ENCODE measurements at places on chromosomes 13 and 19.
A peak's percentile ranks its signal among the peaks of the same experiment; 100 is the strongest.

- DNase-seq: no peak
These were observed 172.5 kb upstream of the SLITRK5 start for GRCh38 chr13:87498681-87499080.

DNA sequence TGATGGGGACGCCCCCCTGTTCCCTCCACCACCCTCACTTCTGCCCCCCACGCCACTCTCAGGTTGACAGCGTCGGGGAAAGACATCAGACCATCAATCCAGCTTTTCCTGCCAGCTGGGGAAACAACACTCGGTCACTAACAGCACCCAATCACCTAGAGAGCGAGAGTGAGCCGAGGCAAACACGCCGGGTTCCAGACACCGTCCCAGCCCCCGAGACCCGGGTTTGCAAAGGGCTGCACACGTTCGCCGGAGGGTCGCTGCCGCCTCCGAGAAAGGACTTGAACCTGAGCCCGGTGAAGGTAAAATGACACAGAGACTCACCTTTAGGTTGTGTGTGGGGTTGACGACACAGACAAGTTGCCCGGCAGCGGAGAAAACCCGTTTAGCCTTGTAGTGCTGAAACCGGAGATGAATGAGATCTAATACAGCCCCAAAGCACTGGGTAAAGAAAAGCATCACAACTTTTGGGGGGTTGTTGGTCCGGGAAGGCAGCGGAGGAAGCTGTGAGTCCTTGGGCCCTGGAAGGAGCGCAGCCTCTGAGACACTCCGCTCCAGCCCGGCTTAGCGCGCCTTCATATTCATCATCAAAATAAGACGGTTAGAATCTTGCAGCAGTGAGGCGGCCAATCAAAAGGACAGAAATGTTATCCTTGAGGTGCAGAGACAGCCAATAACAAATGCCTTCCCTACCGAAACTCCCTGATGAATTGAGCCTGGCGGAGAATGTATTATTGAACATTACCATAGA, at the start of gene SIAH3:
Gene SIAH3 (minus strand): TSS at position 583 of the 751 bp plus-strand sequence. CDS start 124 bp downstream, at position 459.
- DNase-seq: peak; percentile 76

DNA sequence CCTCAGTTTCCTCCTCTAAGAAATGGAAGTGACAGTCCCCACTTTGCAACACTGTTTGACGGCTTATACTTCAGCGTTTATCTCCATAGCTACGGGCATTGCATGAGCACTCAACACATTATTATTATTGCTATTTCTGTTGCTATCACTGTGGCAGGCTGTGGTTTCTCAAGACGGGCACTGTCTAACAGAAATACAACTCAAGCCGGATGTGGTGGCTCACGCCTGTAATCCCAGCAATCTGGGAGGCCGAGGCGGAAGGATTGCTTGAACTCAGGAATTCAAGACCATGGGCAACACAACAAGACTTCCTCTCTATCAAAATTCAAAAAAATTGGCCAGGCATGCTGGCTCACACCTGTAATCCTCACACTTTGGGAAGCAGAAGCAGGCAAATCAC, 4.9 kb upstream of the ZSWIM4 start:
- no peak for DNase-seq

DNA sequence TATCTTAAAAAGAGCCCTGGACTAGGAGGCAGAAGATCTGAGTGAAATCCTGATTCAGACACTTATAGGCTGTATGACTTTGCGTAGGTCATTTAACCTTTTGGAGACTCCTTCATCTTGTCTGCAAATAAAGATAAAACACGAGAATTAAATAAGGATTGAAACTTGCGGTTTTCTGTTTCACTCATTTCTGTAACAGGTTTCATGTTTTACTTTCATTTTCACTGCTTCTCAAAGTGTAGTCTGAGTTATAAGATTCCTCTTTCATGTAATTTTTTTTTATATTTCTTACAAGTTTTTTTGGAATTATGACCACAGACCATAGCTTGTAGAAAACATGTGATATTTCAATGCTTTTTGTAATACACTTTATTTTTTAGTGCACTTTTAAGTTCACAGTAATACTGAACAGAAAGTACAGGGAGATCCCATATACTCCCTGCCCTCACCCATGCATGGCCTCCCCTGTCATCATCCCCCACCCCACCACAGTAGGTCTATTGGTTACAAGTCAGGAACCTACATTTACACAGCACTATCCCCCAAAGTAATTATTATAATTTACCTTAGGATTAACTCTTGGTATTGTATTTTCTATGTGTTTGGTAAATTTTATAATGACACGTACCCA, 174.6 kb downstream of the ITGBL1 start:
- DNase-seq: no peak

GRCh38 chr13:46142776-46143175, 37.9 kb upstream of the CPB2 start:
- no peak for DNase-seq

DNA sequence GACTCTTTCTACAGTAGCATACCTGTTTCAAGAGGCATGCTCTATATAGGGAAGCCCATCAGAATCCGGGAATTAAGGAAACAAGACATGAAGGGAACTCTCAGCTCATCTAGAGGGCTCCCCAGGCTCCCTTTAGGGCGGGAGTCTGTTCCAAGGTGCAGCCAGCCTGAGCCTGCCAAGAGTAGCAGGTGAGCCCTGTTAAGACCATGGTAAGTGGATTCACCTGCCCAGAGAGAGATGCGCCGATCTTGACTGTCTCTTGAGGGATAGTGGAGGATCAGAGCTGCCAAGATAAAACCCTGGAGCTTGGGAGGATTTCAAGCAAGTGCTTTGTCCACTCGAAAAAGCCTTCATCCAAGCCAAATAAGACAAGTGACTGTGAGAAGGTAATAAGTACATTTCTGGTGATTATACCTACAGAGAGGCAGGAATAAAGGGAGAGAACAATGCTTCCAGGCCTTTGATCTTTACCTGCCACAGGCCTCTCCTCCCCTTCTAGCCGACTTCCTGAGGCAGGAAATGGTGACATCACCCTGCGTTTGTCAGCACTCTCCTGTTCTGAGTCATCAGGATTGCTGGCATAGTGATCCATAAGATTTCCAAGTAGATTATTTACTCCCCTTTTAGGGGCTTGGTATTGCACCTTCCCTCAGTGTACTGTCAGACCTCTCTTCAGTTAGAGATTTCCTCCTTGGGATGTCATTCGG, 31.5 kb downstream of the KLF5 start:
- DNase-seq: no peak

DNA sequence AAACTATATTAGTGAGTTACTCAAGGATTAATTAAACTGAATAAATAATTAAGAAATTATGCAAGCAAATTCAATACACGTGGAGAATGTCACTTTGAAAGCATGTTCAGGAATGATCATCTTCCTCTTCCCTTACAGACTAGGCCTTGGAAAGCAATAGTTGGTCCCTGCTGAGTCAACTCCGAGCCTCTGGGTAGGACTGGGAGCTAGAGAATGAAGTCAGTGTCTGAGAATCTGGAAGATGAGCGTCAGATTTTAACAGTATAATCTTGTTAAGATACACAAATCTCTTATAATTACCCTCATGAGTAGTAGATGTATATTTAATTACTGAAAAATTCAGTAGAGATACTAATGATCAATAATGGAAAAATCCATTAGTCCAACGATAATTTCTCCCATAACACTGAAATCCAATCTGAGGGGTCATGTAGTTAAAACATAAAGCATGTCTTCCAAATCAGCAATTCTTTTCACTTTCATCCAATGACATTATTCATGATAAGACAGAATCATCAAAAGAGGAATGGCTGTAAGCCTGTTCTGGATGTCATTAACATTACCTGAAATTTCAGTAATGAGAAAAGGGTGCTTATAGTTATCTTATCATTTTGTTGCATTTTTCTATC, 423.0 kb downstream of the DCT start:
- no peak for DNase-seq

GRCh38 chr19:18649371-18650020, 12.7 kb downstream of the KLHL26 start:
- peak; percentile 87 for DNase-seq

GRCh38 chr13:78709028-78709427, 50.1 kb upstream of the OBI1 start:
- DNase-seq: no peak

GRCh38 chr13:53121919-53122318, 93.3 kb downstream of the OLFM4 start:
- DNase-seq: no peak

DNA sequence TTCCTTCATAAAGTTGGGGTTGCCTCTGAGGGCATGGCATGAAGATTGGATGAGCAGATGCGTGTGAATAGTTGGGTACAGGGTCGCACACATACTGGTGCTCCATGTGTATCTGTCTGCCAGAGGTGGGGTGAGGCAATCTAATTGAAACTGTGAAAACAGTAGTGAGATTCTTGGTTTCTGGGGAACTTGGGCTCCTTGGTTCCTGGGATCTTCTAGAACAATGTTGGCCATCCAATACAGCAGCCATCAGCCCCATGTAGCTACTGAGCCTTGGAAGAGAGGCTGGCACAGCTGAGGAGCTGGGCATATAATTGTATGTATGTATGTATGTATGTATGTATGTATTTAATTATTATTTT, 616 bp downstream of the FCHO1 start:
- DNase-seq: no peak

- DNase-seq: no peak
These were observed 1.4 kb upstream of the ZNF584 start for GRCh38 chr19:58406818-58407657.

GRCh38 chr19:17074634-17075034, 618 bp downstream of the HAUS8 start:
- DNase-seq: no peak

DNA sequence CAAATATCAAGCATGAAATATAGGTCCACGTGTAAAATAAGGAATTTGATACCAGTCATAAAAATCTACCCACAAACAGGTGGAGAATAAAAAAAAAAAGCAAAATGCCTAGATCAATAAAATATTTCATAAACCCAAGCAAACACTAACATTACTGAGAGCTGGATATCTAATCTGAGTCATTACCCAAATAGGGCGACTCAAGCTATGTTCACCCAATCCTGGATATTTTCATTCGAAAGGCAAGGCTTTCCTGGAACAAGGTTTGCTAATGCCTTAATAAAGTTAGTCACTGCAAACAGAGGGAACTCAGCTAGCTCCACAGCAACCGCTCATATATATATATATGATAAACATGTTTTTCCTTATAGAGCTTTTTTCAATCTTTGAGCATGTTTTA, 33.5 kb upstream of the TM9SF2 start:
- DNase-seq: no peak

DNA sequence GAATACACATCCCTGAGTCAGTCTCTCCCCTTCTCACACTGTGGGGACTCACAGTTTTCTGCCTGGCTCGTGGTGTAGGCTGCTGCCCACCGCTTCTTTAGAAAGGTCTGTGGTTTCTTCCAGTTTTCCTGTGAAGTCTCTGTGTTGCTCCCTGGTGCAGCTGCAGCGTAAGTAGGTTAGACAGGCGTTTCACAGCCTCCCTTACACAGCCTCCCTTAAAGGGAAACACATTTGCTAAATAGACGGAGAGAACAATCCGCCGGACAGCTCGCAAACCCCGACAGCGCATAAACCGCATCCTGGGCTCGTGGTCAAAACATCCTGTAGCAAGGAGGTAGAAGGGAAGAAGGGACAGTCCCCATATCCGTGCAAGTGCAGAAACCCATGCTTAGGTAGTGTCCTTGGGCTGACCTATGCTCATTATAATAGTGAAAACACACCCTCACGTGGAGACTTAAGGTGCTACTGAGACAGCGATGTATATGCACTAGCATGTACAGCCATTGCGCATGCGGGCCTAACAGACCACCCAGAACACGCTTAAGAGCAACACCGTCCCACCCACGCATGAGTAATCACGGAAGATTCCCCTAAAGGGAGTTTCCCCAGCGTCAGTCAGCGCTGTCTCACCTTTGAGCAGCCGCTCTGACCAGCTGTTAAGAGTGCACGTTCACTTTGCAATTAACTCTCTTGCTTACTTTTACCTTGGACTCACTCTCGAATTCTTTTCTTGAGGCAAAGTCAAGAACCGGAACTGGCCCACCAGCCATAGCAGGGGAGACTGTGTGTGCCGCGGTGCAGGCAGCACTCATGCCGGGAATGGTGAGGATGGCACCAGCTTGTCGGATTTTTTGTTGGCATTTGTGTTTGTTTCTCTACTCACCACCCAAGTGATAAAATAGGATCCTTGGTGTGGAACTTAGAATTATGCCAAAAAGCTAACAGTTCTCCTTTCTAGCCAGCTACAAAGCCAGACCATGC, 16.6 kb downstream of the SIGLEC8 start:
- no peak for DNase-seq

GRCh38 chr13:99203601-99204579, 3.2 kb downstream of the UBAC2 start:
- DNase-seq: no peak

- no peak for DNase-seq
These were observed 524.5 kb downstream of the KLF5 start for GRCh38 chr13:73583331-73583730.

GRCh38 chr13:33956346-33956745, 138.4 kb downstream of the RFC3 start:
- DNase-seq: no peak

- no peak for DNase-seq
These were observed 1.0 kb upstream of the REX1BD start for GRCh38 chr19:18587561-18587960.

DNA sequence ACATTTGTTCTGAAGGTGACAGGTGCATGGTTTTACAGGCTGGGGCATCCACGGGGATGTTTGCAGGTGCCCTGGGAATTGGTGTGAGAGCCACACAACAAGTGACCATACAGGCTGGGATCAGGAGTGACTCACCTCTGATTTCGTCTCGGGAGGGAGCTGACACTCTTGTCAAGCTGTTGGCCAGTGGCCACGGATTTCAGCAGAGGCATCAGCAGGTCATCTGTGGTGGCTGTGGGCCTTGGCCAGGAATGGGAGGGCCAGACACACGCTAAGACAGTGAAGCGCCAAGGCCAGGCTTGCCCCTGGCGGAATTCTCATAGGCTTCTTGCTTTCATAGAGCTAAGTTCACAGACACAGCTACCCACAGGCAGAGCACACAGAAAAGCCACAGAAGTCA, 108.6 kb downstream of the HSPH1 start:
- DNase-seq: no peak

- DNase-seq: no peak
These were observed 1260.3 kb upstream of the SLC10A2 start for GRCh38 chr13:104326523-104326922.

DNA sequence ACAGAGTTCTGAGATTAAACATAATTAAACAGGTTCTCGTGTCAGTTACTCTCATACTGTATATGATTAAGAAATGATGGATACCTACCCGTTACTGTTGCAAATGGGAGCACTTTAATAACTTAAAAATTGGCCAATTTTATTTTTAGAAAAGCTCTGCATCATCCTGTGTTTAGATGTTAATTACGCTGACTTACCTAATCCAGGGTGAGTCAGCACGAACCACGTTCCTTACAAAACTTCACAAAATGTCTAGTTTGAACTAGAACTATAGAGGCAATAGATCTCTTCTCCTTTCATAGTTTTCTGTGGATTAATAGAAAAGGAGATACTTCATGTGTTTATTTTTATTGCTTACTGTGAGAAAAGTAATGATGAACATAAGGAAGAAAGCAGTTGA, 363.9 kb downstream of the MYO16 start:
- no peak for DNase-seq

- DNase-seq: no peak
These were observed 45.5 kb downstream of the BRD4 start for GRCh38 chr19:15286688-15287365.
